Activated T-helper 17 cell treated with anti-CD3 and anti-CD28 coated beads, Interleukin-2, amount 50 U/mL, for 72 hours (primary cell): ENCODE measurements at places on chromosomes 7 and 10. TPM values are rescaled to one million over a fixed set of nuclear protein-coding genes. Genes with fewer than 3 reads are reported as not detected.
A peak's percentile ranks its signal among the peaks of the same experiment; 100 is the strongest.

DNA sequence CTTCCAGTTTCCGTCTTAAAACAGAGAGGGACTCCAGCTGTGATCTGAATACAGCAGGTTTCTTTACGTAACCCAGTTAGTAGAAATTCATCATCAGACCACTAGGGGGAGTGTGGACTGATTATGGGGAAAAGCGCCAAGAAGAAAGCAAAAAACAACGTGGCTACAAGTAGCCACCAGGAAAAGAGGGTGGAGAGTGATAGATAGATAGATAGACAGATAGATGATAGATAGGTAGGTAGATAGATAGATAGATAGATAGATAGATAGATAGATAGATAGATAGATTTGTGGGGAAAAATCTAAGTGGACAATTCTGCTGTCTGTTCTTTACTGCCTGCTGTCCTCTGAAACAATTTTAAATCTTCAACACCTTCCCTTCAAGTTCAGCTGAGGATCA is 12.7 kb upstream of the AKR1B10 start:
- ATAC-seq, result peak; percentile 63

DNA sequence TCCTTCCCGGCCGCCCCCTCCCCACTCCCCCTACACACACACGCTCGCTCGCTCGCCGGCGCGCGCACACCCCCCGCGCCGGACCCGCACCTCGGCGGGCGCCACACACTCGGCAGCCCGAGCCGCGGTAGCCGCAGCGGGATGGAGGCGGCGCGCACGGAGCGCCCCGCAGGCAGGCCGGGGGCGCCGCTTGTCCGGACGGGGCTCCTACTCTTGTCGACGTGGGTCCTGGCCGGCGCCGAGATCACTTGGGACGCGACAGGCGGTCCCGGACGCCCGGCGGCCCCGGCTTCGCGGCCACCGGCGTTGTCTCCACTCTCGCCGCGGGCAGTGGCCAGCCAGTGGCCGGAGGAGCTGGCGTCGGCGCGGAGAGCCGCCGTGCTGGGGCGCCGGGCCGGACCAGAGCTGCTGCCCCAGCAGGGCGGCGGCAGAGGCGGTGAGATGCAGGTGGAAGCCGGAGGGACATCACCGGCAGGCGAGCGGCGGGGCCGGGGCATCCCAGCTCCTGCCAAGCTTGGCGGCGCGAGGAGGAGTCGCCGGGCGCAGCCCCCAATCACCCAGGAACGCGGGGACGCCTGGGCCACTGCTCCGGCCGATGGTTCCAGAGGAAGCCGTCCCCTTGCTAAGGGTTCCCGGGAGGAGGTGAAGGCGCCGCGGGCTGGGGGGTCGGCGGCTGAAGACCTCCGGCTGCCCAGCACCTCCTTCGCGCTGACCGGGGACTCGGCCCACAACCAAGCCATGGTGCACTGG is at the start of gene SORCS3:
SORCS3 (plus strand) TSS at position 104 of the 750 bp plus-strand sequence.
- no peak for ATAC-seq

DNA sequence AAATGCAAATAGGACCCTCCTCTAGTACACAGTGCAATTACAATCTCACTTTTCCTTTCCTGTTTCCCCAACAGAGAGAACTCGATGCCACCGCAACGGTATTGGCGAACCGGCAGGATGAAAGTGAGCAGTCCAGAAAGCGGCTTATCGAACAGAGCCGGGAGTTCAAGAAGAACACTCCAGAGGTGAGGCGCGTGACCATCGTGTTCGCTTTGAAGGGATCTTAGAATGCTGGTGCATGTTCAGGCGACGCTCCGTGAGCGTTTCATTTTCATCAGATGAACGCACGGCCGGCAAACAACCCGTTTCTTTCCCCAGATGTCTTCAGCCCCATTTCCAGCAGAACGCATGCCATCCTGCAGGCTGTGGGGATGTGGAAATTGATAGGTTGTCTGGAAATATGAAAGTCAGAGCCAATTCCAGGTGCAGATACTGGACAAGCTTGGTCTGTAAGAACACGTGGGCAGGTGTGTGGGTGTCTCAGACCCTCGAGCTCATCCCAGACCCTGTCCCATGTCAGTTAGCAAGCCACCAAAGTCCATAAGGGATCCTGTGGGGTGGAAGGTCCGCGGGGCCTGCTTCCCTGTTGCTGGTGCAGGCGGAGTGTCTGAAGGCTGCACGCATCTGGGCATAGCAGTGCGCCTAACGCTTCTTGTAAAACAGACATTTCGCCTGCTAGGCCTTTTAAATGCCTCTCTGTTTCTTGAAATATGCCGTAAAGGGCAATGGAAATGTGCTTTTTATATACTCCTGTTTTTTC is 98.8 kb downstream of the CUX1 start:
- ATAC-seq, result no peak

- no peak for ATAC-seq
Observed at GRCh38 chr7:56079450-56080185, 13.1 kb downstream of the PHKG1 start.

GRCh38 chr7:98294798-98295382 is 13.4 kb downstream of the BRI3 start:
- ATAC-seq, result peak; percentile 59

- no peak for ATAC-seq
Observed at GRCh38 chr7:47293884-47294555, 287.9 kb downstream of the TNS3 start.

DNA sequence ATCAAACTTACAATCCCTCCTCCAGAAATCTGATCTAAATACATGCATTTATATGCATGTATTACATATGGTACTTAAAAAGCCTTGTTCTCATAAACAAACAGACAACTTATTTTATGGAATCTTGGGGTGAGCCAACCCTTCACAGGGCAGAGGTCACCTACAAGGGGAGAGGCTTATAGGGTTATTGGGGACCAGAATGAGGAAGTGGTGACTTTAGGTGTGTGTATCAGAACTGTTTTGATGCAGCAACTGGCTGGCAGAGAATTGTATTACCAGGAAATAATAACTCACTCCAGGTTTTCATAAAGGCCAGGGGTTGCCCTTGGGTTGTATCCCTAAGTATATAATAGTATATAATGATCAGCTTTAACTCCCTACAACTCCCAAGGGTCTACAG is 91.1 kb downstream of the SVIL start:
- ATAC-seq, result no peak

- no peak for ATAC-seq
Observed at GRCh38 chr10:44293842-44294241, 91.1 kb downstream of the CXCL12 start.

Gene COL26A1
- total RNA-seq, result not detected

Gene GTF2IRD1
- 2.2 TPM for total RNA-seq

Gene NME8
- total RNA-seq, result not detected

Gene GDI2
- 266 TPM for total RNA-seq
